ENCODE measurements at places on chromosomes 11 and 22.

GRCh38 chr11:12470236-12470635 is 92.9 kb downstream of the PARVA start:
- DNase-seq: no peak

- no peak for DNase-seq
These were observed 5.2 kb downstream of the SIK3 start for GRCh38 chr11:117092951-117093590.

DNA sequence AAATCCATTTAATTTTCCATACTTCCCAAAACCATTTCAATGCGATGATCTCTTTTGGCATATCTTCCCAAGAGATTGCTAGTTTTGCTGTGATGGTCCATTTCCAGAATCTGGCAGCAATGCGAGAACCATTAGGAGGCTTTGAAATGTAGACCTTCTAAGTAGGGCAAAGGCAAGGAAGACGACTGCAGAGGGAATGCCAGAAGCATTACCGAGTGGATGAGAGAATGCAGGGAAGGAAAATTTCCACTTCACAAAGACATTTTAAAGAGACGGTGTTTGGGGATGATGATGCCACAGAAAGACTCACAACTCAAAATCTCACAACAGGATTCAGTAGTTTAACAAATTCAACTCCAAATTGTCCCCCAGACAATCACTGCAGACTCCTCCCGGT is 471 bp upstream of the CEP126 start:
- no peak for DNase-seq

DNA sequence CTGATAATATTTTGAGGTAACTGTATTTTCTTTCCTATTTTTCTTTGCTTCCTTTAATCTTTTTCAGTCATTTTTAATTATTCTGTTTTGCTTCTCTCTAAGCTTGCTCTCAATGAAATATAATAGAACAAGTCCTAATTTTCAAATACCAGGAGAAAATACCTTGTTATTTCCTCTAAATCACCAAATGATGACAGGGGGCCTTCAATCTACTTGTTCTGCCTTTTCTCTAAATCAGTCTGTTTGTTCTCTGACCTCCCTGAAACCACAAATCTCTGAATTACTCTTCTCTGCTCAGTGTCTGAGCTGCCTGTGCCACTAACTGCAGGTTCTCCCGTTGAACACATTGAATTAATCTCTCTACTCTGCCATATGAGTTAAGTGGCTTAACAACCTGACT is 286.2 kb downstream of the C11orf87 start:
- DNase-seq: no peak

DNA sequence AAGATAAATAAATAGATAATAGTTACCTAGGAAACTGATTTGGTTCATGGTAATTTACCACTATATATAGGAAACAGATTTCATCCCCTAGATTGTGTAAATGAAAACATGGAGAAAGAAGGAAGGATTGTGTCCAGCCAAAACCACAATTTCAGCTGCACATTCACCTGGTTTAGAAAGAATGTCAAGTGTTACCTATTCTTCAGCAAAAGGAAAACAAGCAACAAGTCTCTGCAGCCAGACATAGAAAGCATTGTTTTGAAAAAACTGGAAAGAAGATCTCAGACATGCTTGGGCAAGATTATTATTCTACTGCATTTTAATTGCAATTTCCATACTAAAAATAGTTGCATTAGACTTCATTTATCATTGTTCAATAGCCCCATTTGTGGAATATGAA is 8.8 kb upstream of the BMAL1 start:
- no peak for DNase-seq

GRCh38 chr22:28043266-28043665 is 124.2 kb upstream of the PITPNB start:
- DNase-seq: no peak

- no peak for DNase-seq
These were observed 10.2 kb upstream of the NECTIN1 start for GRCh38 chr11:119739021-119739703.

- DNase-seq: no peak
These were observed 199.3 kb downstream of the KIF18A start for GRCh38 chr11:27908621-27909020.

DNA sequence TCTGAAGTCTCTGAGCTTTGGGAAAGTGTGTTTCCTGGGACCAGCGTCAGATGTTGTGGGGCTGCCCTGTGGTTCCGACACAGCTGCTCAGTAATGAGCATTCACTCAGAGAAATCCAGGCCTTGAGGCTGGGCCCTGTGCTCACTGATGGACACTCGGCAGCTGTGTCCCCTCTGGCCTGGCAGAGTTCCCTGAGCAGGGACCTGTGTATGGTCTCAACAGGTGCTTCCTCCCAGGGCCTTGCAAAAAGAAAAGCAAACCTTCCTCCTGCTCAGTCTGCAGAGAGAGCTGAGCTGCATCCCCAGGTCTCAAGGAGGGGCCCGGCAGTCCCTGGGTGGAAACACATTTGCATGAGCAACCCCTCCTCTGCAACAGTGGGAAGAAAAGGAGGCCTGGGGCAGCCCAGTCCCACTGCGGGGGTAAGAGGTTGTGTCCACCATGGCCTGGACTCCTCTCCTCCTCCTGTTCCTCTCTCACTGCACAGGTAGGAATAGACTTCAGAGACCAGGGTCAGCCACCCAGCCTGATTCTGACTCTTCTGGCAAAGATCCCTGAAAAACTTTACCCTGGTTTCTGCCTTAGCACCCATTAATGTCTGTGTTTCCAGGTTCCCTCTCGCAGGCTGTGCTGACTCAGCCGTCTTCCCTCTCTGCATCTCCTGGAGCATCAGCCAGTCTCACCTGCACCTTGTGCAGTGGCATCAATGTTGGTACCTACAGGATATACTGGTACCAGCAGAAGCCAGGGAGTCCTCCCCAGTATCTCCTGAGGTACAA is 131.2 kb downstream of the VPREB1 start:
- DNase-seq: no peak

- no peak for DNase-seq
These were observed 823.4 kb upstream of the CHORDC1 start for GRCh38 chr11:91046261-91046660.

DNA sequence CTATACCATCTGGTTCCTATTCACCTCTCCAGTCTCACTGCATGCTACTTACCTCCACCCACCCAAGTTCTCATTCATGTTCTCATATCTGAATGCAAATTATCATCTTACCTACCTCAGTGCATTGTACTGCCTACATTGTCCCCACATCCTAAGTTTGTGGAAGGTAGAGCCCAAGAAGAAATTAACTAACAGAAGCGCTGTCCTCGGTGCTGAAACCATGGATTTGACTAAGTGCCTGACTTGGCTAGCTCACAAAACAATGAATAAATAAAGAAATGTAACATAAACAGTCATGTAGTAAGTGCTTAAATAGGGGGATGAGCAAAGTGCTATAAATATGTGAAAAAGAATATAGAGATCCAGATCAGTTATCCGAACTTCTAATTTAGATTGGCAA is 63.2 kb downstream of the GRIA4 start:
- DNase-seq: peak; percentile 37

- peak; percentile 38 for DNase-seq
These were observed 3.0 kb upstream of the SORL1 start for GRCh38 chr11:121449123-121449522.

GRCh38 chr11:108601150-108601549 is 7.6 kb upstream of the EXPH5 start:
- no peak for DNase-seq

GRCh38 chr22:36737776-36738175 is 34.2 kb upstream of the CACNG2 start:
- no peak for DNase-seq

GRCh38 chr11:33769542-33769941 is 4.8 kb downstream of the FBXO3 start:
- no peak for DNase-seq

DNA sequence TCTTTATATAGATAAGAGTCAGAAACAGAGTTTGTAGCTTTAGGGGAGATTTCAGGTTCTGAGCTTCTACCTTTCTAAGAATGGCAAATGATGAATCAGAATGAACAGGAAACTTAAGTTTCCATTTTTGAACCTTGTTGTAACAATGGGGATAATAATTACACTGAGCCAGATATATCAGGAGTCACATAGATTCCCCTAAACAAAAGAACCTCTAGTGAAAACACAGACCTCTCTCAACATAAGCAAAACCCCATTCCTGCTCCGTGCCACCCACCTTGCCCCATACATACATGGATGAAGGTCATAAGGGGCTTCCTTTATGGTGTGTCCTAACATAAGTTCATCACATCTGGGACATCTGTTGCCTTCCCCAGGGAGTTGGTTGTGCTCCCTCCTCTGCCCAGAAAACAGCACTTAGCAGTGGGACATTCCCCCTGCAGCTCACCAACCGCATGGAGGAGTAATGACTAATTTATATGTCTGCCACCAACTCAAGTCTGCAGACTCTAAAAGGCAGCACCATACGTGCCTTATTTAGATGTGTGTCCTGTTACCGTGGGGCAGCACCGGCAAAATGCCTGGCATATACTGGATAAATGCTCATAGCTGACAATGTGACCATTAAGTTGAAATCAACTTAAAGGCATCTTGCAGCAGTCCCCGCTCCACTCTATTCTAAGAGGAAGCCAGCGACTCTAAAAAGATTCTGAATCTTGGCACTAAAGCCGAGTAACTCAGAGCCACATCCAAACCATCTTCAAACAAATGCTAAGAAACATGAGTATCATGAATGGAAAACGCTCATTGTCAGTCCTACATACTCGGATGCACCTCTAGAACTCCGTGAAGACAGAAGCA is 8.0 kb downstream of the JAML start:
- DNase-seq: peak; percentile 83

- peak; percentile 73 for DNase-seq
These were observed 25.1 kb upstream of the RELT start for GRCh38 chr11:73350908-73351636.

GRCh38 chr22:45876136-45877035 is 100.6 kb downstream of the WNT7B start:
- DNase-seq: no peak

DNA sequence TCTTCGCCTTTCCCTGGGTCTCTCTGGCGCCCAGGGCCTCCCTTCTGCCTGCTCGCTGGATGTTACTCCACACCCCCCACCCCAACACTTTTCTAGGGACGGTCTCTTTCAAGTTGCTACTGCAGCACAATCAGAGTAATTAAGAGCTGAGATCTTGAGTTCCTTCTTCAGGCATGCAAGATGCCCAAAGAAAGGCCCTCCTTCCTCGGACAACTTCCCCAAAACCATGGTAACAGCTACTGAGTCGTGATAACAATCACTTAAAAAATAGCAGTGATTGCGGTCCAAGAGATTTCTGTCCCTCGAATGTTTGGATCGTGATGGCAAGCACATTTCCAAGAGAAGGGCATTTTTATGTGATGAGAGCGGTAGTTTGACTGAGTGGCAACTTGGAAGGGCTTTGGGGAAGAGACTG is 638 bp upstream of the TENM4 start:
- DNase-seq: no peak

- DNase-seq: no peak
These were observed 14.3 kb upstream of the EED start for GRCh38 chr11:86230179-86230804.

DNA sequence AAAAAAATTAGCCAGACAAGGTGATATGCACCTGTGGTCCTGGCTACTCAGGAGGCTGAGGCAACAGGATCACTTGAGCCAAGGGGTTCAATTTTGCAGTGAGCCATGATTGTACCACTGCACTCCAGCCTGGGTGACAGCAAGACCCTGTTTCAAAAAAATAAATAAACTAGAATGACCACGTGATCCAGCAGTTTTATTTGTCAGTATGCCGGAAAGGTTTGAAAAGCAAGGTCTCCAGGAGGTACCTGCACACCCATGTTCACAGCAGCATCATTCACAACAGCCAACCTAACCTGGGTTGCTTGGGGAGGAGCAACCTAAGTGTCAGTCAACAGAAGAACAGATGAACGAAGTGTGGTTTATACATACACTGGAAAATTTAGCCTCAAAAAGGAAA is 78.7 kb upstream of the SEPTIN5 start:
- no peak for DNase-seq

DNA sequence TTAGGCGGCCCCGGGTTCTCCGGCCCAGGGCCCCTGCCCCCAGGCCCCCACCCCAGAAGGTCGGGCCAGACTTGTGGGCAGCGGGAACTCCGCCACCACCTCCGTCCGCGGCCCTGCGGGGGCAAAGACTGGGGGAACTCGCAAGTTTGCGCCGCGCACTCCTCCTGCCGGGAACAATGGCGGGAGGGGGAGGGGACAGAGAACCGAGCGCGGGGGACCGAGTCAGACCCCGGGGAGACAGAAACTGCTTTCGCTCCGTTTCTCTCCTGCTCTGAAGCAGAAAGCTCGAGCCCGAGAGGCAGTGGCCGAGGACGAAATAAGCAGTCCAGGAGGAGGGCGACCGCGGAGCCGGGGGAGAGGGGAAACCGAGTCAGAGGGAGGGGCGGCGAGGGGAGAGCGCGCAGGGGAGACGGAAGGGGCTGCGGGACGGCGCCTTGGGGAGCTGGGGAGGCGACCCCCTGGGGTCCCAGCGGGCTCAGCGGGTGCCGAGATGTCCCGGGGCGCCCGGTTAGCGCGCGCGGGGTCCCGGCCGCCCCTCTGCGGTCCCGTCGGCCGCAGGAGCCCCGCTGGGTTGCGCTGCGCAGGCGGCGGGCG is 555 bp downstream of the TP53I11 start:
- peak; percentile 38 for DNase-seq

GRCh38 chr11:67282155-67282875 is 6.8 kb upstream of the ANKRD13D start:
- peak; percentile 4 for DNase-seq

DNA sequence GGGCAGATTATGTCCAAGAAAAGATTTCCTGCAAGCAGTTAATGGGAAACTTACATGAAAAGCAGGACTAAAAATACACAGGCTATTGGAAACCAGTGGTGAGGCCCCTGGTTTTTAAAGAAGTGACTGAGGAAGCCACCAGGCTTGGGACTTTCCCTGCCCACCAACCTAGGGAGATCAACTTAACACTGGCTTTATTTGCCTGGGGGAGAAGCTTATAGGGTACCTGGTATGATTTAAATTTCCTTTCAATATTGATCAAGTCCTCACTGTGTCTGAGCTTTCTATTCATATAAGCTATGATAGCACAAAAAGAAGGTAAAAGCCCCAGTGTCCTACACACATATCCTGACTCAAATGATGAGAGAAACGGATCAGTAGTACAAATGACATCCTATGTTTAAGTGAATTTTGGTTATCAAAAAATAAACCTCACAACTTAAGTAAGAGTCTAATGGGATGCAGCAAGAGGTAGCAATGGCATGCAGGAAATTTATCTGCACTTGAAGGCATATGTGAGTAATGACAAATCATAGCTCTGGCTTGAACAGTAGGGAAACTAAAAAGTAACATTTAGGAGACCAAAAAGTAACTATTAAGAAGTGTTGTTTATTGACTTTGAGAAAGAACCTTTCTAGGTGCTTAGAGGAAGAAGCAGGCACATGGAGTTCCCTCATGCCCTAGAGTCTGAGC is 85.3 kb downstream of the GAB2 start:
- DNase-seq: no peak

Data from activated naive CD4-positive, alpha-beta T cell treated with anti-CD3 and anti-CD28 coated beads for 36 hours (primary cell).